ENCODE measurements at places on chromosomes 13 and 19.

DNA sequence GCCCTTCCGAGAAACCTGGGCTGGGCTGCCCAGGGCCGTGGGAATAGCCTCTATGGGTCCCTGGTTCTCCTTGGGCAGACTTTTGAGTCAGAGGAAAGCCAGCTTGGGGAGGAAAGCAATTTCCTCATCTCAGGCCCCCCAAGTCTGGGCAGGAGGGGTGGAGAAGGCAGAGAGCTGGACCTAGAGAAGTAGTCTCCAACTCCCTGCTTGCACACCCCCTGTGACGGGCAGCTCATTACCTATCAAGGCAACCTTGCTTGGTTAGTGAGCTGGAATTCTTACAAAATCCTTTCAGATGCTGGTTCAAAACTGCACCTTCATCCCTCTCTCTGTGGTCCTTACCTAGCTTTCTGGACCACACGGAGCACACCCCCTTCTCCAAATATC is 33.9 kb downstream of the ACTL9 start:
- DNase-seq = no peak

- no peak for DNase-seq
These were observed 49.9 kb upstream of the MEDAG start for GRCh38 chr13:30856005-30856790.

DNA sequence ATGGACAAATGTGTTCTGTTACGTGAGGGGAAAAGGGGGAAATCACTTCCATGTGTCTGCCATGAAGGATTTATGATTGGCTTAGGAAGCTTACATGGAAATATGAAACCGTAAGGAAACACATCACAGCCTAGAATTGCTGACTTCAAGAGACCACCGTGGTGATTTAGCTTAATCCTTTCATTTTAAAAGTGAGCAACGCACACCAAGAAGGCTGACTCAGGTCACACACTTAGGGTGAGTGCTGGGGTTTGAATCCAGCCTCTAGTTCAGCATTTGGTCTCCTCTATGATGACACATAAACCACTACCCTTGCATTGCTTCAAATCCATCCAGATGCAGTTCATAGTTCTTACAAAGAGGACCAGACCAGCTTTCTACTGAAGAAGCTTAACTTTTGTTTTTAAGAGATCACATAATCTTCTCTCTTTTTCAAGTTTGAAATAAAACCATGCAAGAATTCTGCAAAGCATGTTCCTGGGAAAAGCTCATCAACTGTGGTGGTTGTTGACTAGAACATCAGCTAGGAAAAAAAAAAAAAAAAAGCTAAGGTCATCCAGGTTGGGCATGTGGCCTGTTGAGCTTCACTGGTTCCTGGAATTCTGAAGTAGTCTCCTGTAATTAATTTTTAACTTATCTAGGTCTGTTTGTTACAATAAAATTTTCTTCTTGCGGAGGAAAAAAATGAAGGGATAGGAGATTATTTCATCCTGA is 60.2 kb upstream of the KL start:
- no peak for DNase-seq

- DNase-seq = no peak
These were observed 41.2 kb upstream of the ZNF835 start for GRCh38 chr19:56712611-56713276.

- no peak for DNase-seq
These were observed 56.5 kb downstream of the CDK8 start for GRCh38 chr13:26310470-26310869.

- no peak for DNase-seq
These were observed 5.9 kb upstream of the CCL25 start for GRCh38 chr19:8046569-8047165.

- no peak for DNase-seq
These were observed 136.2 kb upstream of the ZNF536 start for GRCh38 chr19:30235946-30236345.

DNA sequence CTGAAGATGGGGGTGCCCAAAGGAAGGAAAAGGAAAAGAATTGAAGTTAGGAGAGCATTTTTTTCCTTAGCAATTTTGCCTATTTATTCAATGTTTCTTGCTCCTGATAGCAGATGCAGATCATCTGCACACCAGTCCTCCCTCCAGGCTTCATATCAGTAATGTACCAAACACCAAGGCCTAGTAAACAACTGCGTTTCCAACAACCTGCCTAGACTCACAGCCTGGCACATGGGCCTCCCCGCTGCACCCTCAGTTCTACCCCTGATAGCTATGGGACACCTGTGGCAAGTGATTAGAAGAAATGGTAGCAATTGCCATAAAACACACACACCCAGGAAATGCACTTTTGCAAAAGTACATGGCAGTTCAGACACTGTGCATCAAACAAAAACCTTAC is 30.4 kb upstream of the HMGB1 start:
- no peak for DNase-seq

- no peak for DNase-seq
These were observed 82.4 kb downstream of the GGACT start for GRCh38 chr13:100506154-100506553.

- DNase-seq = no peak
These were observed 35.0 kb upstream of the OLFM2 start for GRCh38 chr19:9971166-9971897.

GRCh38 chr13:89784161-89784809 is 1563.2 kb upstream of the MIR17HG start:
- DNase-seq = no peak

GRCh38 chr13:113029487-113030258 is 60.7 kb downstream of the MCF2L start:
- DNase-seq = no peak

GRCh38 chr13:63435667-63436324 is 2020.1 kb upstream of the PCDH20 start:
- no peak for DNase-seq

DNA sequence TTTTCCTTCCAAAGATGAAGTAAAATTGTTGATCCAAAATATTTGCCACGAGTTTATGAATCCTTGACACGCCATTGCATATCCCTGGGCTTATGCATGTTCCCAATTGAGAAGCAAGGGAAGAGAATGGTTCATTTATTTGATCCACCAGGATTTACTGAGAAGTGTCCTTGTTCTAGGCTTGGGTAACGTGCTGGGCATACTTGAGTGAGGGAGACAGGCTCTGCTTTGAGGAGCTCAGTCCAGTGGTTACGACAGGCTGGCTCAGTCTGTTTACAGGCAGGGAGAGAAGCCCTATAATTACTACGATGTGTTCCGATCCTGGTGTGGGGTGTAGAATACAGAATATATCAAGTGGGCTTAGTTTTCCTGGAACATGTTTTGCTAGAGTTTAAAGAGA is 6.3 kb upstream of the PNMA8C start:
- no peak for DNase-seq

DNA sequence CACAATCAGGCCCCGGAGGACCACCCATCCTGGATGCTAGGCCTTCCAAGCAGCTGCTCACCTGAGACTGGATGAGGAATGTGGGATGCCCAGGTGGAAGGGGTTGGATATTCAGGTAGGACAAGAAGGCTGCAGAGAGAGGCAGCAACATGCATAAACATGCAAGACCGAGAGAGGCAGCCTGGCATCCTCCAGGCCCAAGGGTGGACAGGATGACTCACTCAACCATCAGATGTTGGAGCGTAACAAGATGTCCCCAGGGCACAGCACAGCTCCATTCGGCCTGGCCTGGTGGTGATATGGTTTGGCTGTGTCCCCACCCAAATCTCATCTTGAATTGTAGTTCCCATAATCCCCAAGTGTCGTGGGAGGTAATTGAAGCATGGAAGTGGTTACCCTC is 10.0 kb upstream of the CABP5 start:
- no peak for DNase-seq

GRCh38 chr13:46288570-46289259 is 77.0 kb downstream of the LRRC63 start:
- DNase-seq = peak; percentile 2

DNA sequence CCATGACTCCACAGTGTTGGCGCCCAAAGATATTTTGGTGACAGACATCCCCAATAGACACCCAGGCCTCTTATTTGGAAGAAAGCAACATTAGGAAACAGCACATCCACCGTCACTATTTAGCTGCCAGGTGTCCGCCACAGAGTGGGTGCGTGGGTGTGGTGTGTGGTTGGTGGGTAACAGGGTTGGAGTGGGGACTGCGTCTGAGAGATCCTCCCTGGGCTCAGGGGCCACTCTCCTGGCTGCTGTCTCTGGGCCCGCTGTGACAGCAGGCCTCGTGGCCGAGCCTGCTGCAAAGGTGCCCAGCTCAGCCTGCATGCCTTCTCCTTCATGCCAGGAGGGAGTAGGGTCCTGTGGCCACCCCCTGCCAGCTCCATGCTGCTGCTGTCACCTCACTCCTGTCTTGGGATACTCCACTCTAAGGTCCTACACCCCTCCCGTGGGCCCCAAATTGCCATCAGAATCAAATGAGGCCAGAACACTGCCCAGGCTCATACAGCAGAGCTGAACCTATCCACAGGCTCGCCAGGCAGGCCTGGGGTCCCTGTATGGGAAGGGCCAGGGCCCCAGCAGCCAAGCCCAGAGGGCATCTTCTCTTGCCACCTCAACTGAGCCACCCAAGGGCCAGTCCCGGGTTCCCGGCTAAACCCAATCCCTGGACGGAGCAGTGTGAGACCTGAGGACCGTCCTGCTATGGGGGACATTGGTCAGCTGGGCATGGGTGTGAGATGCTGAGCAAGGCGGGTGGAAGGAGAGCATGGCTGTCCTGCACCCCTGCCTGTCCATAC is 24.7 kb upstream of the TIMM44 start:
- DNase-seq = no peak

- no peak for DNase-seq
These were observed at the start of gene GJA3 for GRCh38 chr13:20160306-20161274. TSS of gene GJA3 (minus strand) at chr13:20161052. CDS start at chr13:20143288, 17,764 bp downstream.

DNA sequence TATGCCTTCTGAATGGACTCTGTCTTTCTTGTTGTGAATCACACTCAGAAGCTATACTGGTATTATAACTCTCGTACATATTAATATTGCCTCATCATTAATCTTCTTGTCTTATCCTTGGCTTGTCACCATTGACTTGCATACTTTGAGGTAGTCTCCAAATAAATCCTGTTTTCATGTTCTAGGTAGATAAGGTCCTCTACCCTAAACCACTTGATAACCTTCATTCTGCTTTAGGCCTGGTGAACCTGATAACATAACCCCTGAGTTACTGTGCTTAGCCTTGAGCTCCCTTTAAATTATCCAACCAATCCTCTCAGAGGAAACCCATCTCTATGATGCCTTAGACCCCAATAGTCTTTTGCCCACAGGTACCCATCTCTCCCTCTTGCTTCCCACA is 1162.3 kb downstream of the SLITRK1 start:
- no peak for DNase-seq

DNA sequence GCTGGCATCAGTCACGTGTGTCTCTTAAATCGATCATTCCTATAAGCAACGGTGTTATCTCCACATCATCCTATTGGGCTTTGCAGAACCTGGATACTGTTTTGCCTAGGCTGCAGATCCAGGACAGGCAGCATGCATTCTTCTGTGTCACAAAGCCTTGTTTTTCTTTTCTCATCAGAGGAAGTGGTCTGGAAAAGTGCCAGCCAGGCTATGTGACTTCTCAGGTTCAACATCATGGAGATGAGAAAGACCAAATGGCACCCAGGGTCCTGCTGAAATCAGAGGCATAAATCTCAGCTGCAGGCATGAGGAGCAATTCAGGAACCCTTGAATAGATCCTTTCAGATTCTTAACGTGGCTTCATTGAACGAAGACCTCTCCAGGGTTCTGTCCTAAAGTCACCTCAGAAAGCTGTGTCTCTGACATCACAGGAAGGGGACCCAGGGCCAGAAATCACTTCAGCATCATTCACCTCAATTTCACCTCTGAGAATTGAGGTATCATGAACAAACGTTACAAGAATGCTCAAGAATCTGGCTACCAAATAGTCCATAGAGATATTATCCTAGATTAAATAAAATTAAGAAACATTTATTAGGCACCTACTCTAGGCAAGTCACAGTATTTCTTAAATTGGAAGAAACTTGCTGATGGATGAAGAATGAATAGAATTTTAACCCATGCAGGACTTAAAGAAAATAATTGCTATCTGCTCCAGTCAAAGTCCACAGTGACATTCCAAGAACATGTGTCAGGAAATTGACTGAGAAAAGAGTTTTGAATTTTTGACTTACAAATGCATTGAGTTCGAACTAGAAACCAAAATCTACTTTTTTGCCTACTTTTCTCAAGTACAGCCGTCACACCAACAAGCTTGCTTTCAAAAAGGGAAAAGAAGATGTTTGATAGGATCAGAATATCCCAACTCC is 124.1 kb downstream of the COG6 start:
- no peak for DNase-seq

GRCh38 chr19:42441049-42441445 is 1.7 kb downstream of the CXCL17 start:
- DNase-seq = no peak

DNA sequence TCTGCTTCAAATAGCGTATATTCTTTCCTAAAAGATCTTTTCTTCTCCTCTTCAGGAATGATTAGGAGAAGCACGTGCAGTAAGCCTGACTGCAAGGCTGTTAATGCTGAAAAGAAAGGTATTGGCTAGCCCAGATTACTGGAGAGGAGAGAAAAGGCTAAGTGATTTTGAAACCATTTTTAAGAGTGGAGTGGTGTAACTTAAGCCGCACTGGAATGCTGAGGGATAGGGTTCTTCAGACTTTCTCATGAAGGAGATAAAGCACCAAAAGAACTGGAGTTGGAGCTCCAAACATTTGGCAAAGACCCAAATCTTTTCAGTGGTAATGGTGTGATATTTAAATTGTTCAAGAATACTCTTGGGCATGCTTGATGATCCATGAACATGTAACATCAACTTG is 388.3 kb downstream of the COG6 start:
- DNase-seq = no peak

- no peak for DNase-seq
These were observed 146.9 kb upstream of the SOX21 start for GRCh38 chr13:94859278-94859691.

DNA sequence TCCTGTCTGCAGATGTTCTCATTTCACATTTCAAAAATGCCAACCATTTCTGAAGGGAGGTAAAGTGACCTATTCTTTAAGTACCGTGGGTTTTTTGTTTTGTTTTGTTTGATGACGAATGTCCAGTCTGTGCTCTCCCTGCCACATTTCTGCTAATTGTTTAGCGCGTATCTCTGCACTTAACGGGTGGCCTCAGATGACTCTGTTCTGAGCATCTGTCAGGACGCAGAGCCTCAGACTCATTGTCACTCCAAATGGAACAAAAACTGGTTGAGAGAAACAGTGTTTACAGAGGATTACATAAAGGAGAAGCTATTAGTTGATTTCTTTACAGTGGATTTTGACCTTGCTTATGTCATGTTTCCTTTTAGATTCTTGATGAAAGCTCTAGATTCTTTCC is 23.7 kb downstream of the TPP2 start:
- DNase-seq = no peak

GRCh38 chr19:4709440-4710280 is 14.0 kb downstream of the DPP9 start:
- DNase-seq = no peak
